WTC11 (cell line): ENCODE measurements at places on chromosomes 16 and 17.
A peak's percentile ranks its signal among the peaks of the same experiment; 100 is the strongest.

DNA sequence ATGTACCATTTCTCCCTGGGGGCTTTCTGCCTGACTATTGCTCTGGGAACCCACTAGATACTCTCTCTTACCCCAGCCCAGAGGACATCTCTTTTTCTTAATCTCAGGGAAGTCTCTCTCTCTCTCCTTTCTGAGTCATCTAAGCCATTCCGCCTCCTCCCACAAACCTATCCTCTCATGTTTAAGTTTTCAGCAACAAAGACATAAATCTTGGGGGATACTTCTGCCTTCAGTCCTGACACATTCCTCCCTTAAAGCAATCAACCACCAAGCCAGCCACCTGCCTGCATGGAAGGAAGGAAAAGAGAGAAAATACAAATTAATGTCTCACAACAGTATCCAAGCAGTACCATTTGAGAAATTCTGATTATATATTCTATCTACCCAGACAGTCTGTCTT, 128.8 kb downstream of the HS3ST2 start:
- DNase-seq: no peak

DNA sequence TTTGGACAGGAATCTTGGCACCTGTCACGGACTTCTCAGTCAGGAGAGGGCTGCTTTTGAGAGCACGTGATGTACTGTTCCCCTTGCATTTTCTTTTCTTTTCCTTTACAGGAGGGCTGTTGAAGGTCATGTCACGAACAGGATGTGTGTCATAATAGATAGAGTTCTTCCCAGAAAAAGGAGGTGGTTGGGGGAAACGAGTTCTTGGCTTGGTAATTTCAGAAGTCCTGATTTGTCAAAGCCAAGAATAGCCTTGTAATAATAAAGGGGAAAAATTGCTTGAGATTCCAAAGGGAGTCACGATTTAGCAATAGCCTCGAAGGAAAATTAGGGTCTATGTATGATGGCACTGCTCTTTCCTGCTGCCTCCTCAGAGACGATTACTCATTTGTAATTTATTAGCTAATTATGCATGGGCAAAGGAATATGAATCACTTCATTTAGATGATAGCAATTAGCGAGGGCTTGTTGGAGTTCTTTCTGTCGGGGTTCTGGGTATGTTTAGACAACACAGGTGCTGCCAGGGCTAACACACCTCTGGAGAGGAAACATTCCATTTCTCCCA, 277.7 kb upstream of the N4BP1 start:
- DNase-seq: no peak

DNA sequence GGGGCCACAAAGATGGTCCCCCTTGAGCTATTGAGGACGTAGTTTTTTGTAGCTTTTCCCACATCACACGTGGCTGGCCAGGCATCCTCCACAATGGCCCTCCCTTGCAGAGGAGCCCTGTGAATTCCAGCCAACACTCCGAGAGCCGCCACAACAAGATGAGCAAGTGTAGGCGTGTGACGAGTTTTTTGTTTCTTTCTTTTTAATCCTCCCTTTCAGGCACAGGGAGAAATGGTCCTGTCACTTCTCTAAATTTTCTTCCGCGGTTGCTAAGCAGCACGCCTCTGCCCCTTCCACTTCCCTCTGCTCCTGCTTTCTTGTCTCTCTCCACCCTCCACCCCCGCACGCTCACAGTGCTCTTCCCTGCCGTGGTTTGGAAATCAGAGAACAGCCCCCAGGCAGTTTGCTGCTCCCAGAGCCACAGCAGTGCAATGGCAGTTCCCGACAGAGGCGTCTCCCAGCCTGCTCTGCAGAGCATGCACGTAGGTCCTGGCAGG, 68.0 kb upstream of the MRTFB start:
- peak; percentile 69 for DNase-seq

DNA sequence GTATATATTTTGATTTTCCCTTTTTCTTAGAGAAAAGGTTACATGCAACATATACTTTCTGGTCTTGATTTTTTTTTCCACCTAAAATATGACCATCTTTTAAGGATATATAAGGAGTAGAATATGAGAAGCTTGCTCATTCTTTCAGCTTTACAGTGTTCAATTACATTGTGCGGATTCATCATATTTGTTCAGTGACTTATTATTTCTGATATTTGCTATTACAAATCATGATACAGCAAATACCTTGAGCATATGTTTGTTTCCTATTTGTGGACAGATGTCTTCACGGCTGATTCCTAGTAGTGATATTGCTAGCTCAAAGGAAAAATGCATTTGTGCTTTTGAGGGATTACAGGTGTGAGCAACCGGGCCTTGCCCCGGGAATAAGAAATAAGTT, 18.1 kb downstream of the KATNIP start:
- no peak for DNase-seq

- DNase-seq: peak; percentile 73
Measured at GRCh38 chr16:85420501-85421337, 192.4 kb upstream of the GSE1 start.

DNA sequence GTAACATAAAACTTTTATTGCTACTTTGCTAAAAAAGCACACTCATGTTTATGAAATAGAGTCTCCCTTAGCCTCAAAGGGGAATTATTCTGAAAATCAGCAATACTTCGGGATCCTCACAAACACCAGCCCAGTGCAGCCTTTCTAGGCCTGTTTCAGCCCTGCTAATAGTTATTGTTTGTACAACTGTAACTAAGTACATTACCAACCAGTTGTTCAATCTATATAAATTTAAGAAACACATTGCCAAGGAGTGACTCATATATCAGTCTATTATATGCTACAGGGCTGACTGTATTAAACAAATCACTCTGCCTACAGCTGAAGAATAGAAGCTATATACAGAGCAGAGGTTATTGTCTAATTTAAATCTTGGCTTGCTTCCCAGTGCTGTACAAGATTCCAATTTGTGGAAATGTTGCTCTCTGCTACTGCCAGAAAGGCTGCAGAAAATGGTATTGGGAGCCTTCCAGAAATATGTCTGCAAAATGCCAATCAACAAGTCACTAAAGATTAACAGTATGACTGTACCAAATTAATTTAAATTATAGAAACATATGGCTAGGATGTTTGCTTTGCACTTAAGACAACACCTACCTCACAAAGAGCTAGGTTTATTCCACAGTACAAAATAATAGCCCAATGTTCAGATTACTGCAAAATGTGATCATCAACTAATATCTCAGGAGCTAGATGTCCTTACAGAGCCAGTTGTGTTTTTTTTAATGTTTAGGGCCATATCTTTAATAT, 49.7 kb downstream of the TOX3 start:
- no peak for DNase-seq

- DNase-seq: no peak
Measured at GRCh38 chr17:31825961-31826691, 32.9 kb downstream of the COPRS start.

GRCh38 chr16:4021916-4022315, 94.3 kb downstream of the ADCY9 start:
- no peak for DNase-seq
